PC-3 (cell line): ENCODE measurements at places on chromosomes 1 and 21. TPM values are rescaled to one million over a fixed set of nuclear protein-coding genes. Genes with fewer than 3 reads are reported as not detected.

DNA sequence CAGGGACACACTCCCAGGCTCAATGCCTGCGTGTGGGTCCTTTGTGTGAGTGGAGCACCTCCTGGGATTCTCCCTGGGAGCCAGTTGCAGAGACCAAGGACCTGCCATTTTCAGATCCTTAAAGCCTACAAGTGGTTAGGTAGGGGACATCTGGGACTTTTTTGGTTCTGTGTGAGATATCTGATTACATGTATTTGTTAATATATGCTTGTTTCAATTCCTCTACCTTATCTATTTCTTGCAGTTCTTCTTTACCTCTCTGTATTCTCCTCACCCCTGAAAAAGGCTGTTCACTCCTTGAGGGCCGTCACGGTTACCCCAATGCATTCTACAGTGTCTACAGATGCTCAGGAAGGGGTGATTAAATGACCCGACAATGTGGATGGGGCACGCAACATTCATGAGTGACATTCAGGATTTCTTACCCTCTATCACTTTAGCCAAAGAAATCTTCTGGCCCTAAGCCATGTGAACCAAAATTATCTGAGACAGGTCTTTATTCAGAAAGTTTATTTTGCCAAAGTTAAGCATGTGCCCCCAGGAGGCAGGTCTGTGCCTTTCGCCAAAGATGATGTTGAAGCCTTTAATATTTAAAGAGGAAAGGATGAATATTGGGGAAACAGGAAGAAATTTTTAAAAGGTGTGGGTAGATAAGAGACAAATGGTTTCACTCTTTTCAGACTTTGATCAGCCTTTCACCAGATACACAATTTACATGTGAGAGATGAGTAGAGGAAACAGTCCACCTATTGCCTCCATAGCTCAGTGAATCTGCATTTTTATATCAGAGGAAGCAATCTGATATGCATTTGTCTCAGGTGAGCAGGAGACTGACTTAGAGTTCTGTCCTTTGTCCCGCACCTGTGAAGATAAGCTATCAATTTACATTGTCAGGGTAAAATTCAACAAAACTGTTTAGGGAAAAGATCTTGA lies 44.6 kb upstream of the MPZL1 start:
- no peak overlapping the region for H3K4me3 ChIP-seq
- DNase-seq = no peak
- H3K4me1 ChIP-seq = no peaks in the 10 kb centered on the region
- H3K36me3 ChIP-seq = no peaks in the 10 kb centered on the region
- H3K27ac ChIP-seq = no peak overlapping the region

DNA sequence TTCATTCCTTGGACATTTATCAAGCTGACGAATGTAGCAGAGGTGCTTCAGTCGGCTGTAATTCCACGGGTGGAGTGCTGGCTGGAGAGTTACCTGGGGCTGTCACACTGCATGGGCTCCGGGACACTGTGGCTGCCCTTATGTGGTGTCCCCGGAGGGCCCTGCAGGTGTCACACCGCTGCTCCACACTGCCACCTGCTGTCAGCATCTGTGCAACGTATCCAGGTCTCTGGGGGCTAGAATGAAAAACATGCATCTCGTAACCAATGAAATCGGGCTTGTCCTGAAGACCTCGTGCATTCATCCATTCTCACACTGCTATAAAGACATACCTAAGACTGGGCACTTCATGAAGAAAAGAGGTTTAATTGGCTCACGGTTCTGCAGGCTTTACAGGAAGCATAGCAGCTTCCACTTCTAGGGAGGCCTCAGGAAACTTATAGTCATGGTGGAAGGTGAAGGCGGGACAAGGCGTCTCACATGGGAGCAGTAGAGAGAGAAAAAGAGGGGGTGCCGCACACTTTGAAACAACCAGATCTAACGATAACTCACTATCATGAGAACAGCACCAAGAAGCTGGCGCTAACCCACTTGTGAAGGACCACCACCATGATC lies 46.7 kb upstream of the PCBP3 start:
- no peak overlapping the region for H3K27ac ChIP-seq
- no peaks in the 10 kb centered on the region for H3K4me1 ChIP-seq
- DNase-seq = peak; percentile 79
- H3K4me3 ChIP-seq = no peak overlapping the region
- H3K36me3 ChIP-seq = no peaks in the 10 kb centered on the region

DNA sequence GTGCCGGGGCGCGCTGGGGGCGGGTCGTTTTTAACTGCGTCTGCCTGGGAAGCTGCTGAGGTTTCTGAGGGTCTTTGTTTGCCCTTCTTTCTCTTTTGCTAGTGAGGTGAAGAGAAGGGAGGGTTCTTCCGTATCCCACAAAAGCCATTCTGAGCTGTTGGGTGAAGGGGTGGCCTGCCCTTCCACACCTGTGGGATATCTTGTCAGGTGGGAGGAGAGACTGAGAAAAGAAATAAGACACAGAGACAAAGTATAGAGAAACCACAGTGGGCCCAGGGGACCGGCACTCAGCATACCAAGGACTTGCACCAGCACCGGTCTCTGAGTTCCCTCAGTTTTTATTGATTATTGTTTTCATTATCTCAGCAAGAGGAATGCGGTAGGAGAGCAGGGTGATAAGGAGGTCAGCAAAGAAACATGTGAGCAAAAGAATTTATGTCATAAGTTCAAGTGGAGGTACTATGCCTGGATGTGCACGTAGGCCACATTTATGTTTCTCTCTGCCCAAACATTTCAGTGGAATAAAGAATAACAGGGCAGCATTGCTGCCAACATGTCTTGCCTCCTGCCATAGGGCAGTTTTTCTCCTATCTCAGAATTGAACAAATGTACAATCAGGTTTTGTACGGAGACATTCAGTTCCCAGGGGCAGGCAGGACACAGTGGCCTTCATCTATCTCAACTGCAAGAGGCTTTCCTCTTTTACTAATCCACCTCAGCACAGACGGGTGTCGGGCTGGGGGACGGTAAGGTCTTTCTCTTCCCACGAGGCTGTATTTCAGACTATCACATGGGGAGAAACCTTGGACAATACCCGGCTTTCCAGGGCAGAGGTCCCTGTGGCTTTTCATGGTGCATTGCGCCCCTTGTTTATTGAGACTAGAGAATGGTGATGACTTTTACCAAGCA lies 972 bp downstream of the PGBD2 start:
- H3K27me3 ChIP-seq = no peaks in the 10 kb centered on the region
- DNase-seq = no peak
- H3K4me1 ChIP-seq = peaks cover 12% of the 10 kb centered on the region; the same call in 1 of the 2 replicates

DNA sequence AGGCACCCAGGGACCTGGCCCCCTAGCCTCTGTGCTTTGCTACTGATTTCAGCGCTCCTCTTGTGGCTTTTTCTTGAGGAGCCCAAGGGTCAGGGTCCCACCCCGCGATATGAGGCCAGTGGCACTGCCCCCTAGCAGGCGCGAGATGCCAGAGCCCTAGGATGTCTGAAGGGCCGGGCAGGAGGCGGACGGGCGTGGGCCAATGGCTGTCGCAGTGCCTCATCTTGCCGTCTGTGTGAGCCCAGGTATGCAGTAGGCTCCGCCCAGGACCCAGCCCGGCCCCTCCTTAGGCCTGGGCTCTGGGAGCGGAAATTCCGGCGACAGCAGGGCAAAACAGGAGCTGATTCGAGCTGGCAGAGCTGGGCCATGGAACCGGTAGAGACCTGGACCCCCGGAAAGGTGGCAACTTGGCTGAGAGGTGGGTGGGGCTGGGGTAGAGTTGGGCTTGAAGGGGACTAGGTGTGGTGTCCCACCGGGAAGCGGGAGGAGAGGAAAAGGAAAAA lies at the start of gene CNKSR1:
CNKSR1 (plus strand) TSS at position 310 of the 503 bp plus-strand sequence; CDS start at position 367, 57 bp downstream.
- H3K4me1 ChIP-seq = peaks cover 27% of the 10 kb centered on the region
- peak within 1 kb of the TSS; percentile 73 for H3K4me3 ChIP-seq
- DNase-seq = peak; percentile 85
- H3K27ac ChIP-seq = peak within 1 kb of the TSS; percentile 31

GRCh38 chr1:94865360-94865759 lies 45.2 kb downstream of the SLC44A3 start:
- peak; percentile 31 for DNase-seq
- no peak overlapping the region for H3K4me3 ChIP-seq
- H3K36me3 ChIP-seq = no peaks in the 10 kb centered on the region

GRCh38 chr1:228853191-228853590 lies 117.9 kb downstream of the RHOU start:
- H3K27me3 ChIP-seq = peaks cover 45% of the 10 kb centered on the region
- no peak for DNase-seq
- no peak overlapping the region for H3K4me3 ChIP-seq
- no peaks in the 10 kb centered on the region for H3K36me3 ChIP-seq
- H3K27ac ChIP-seq = no peak overlapping the region

DNA sequence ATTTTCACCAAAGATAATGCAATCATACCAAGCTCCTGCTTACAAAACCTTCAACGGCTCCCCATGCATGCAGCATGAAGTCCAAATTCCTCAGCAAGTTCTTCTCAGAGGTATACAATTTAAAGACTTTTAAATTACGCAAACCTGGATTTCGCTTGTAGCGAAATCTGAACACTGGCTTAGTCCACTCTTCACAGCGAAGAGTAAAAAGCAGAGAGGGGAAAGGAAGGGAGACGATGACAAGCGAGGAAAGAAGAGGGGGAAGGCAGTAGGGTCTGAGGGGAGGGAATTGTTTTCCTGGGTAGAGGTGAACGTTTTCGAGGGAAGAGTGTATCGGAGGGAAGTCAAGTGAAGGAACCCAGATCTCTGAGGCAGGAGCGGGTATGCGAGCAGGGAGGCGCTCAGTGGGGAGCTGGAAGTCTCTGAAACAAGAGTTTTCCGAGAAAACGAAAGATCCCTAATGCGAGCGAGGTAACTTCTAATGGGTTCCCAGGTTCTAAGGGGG lies 790 bp downstream of the TESK2 start:
- H3K36me3 ChIP-seq = no peaks in the 10 kb centered on the region
- peak overlapping the region; percentile 80 for H3K4me3 ChIP-seq
- H3K27ac ChIP-seq = no peak overlapping the region

GRCh38 chr1:88180449-88181108 lies 503.5 kb upstream of the PKN2 start:
- peak; percentile 85 for DNase-seq
- H3K27ac ChIP-seq = no peak overlapping the region
- no peak overlapping the region for H3K4me3 ChIP-seq
- peaks cover 6% of the 10 kb centered on the region for H3K4me1 ChIP-seq
- H3K27me3 ChIP-seq = no peaks in the 10 kb centered on the region
- H3K36me3 ChIP-seq = no peaks in the 10 kb centered on the region

DNA sequence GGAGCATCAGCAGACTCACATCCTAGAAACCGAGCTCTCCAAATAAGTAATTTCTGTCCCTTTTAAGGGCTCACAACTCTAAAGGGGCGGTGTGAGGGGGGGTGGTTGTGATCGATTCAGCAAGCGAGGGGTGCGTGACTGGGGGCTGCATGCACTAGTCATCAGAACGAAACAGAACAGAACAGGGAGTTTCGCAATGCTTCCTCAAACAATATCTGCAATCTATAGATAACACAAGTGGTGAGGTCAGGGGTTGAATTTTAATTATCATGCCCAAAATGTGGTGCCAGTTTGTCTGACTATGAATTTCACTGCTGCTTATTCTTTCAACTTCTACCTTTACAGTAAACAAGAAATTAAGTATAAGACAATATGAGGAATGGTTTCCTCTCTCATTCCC lies 1003.0 kb upstream of the NCAM2 start:
- no peak overlapping the region for H3K27ac ChIP-seq
- no peaks in the 10 kb centered on the region for H3K36me3 ChIP-seq
- no peaks in the 10 kb centered on the region for H3K27me3 ChIP-seq
- DNase-seq = no peak
- no peaks in the 10 kb centered on the region for H3K4me1 ChIP-seq
- H3K4me3 ChIP-seq = no peak overlapping the region

DNA sequence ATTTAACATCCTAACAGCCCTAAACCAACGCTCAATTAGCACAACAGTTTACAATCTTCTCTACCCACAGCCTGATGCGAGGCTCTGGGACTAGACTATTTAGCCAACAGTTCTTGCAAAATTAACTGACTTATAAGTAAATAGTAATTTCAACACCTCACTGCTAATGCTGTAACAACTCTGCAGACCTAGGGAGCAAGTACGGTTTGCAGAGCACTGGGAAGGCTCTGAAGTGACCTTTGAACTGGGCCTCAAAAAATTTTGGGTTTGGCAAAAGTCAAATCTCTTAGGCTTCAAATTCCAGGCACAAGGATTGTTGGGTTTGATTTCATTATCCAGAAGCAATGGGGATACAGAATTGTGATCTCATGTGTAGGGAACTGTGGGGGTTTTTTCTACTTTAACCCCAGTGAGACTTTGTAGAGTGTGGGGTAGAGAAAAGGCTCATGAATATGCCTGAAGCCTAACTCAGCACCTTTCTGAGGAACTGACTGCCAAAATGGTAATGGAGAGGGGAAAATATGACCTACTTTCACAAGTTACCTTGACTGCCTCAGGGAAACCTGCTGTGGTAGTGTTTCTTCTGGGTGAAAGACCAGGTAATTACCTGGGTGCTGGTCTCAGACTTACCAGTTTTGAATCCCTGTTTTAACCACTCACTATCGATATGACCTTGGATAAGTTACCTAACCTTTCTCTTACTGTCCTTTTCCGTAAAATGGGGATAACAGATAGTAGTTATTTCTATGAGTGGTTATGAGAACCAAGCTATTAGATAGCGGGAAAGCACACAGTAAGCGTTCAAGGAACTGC lies 889 bp upstream of the TXLNA start:
- peaks cover 20% of the 10 kb centered on the region; the same call in 1 of the 2 replicates for H3K36me3 ChIP-seq
- peak overlapping the region; percentile 83 for H3K27ac ChIP-seq
- peaks cover 18% of the 10 kb centered on the region for H3K4me1 ChIP-seq
- H3K4me3 ChIP-seq = peak overlapping the region; percentile 95; the same call in 1 of the 2 replicates
- no peaks in the 10 kb centered on the region for H3K27me3 ChIP-seq
- no peak for DNase-seq

GRCh38 chr1:60213253-60213652 lies 139.7 kb upstream of the C1orf87 start:
- no peak overlapping the region for H3K4me3 ChIP-seq
- no peaks in the 10 kb centered on the region for H3K4me1 ChIP-seq
- no peaks in the 10 kb centered on the region for H3K36me3 ChIP-seq
- no peak overlapping the region for H3K27ac ChIP-seq

GRCh38 chr21:42669041-42669440 lies 15.6 kb downstream of the PDE9A start:
- peak; percentile 52 for DNase-seq
- no peaks in the 10 kb centered on the region for H3K36me3 ChIP-seq
- H3K27ac ChIP-seq = no peak overlapping the region
- no peak overlapping the region for H3K4me3 ChIP-seq
- peaks cover 38% of the 10 kb centered on the region for H3K4me1 ChIP-seq
- peaks cover 29% of the 10 kb centered on the region for H3K27me3 ChIP-seq

GRCh38 chr1:170556917-170557316 lies 25.0 kb downstream of the GORAB start:
- H3K4me3 ChIP-seq = no peak overlapping the region
- H3K27ac ChIP-seq = no peak overlapping the region
- no peak for DNase-seq
- H3K4me1 ChIP-seq = no peaks in the 10 kb centered on the region
- peaks cover 12% of the 10 kb centered on the region; the same call in 1 of the 2 replicates for H3K36me3 ChIP-seq

GRCh38 chr21:40489001-40489400 lies 358.0 kb downstream of the DSCAM start:
- H3K4me1 ChIP-seq = no peaks in the 10 kb centered on the region
- H3K27ac ChIP-seq = no peak overlapping the region
- H3K27me3 ChIP-seq = no peaks in the 10 kb centered on the region
- no peak overlapping the region for H3K4me3 ChIP-seq
- DNase-seq = no peak
- H3K36me3 ChIP-seq = no peaks in the 10 kb centered on the region

The HSD3B2 gene
- total RNA-seq = not detected in 2 replicates

The UTS2 gene
- total RNA-seq = not detected in 2 replicates
